ENCODE measurements at places on chromosomes 1 and 21.

GRCh38 chr1:59431566-59432294 is 134.8 kb downstream of the FGGY start:
- DNase-seq: no peak

DNA sequence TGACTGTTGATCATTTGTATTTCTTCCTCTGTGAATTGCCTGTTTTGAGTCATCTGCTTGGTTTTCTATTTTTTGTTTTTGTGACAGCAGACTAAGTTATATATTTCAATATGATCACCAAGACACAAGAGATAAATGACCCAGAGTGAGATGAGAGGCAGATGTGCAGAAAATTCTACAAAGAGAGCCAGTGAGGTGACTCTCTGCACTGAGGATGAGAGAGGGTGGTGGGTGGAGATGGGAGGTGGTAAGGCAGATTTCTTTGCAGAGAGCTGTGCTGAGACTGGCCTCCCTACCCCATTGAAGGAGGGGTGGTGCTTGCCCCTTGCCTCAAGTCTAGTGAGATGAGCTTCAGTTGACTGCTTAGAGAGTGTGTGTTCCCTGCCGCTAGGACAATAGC is 17.6 kb upstream of the FCAMR start:
- DNase-seq: no peak

DNA sequence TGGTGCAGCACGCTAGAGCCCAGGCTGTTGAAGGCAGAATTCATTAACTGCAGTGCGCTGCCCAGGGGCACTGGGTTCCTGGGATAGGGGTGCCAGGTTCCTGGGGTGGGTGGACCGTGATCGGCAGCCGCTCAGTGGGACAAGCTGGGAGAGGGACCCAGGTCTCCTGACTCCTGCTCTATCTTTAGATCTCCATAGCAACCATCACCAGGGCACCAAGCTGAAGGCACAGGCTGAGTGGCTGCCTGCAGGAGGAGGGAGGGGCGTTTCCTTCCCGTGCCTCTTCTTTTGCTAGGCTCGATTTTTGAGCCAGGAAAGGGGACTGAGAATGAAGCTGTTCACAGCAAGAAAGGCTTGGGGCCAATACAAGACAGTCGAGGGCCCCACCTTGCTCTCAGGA is 20.9 kb upstream of the CDCP2 start:
- DNase-seq: no peak

- DNase-seq: no peak
These were observed 40.3 kb downstream of the SPAG17 start for GRCh38 chr1:118144684-118145083.

- peak; percentile 36 for DNase-seq
These were observed 1.8 kb downstream of the RNF220 start for GRCh38 chr1:44406737-44407429.

- no peak for DNase-seq
These were observed 24.4 kb downstream of the MRPL39 start for GRCh38 chr21:25582888-25583287.

- no peak for DNase-seq
These were observed 25.3 kb downstream of the KNCN start for GRCh38 chr1:46526013-46526690.
